ENCODE measurements at places on chromosomes 4 and X.

GRCh38 chr4:25238052-25238451, 4.2 kb downstream of the PI4K2B start:
- no peak for DNase-seq

DNA sequence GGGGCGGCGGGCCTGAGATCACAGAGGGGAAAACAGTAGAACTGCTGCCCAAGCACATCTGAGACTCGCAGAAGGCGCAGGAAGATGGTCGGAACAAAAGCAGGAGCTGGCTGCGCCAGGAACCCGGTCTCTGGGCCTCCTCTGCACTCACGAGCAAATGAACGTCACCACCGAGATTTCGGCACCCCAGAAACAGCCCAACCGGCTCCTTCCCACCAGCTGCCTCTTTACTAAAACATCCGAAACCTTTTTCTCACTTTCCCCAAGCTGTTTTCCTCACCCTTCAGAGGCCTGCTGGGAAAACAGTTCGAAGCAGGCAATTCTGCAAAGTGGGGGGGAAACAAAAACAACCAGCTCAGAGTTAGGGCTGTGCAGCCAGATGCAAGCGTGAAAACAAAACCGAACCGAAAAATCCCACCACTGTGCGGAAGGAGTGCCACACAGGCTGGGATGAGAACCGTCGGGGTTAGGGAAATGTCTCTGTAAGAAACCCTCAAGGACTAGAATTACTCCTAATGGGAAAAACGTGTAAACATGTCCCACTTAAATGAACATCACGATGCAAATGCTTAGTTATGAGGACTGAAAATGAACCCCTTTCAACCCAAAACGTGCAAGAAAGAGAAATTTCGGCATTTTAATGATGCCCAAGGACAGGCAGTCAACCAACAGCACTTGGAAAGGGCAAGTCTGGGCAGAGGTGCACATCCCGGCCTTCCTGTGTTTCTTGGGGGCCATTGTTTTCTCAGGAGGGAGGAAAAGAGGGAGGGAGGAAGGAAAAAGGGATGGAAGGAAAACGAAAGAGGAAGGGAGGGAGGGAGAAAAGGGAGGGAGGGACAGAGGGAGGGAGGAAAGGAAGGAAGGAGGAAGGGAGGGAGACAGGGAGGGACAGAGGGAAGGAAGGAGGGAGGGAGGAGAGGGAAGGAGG, 15.8 kb downstream of the DHRSX start:
- DNase-seq: no peak

DNA sequence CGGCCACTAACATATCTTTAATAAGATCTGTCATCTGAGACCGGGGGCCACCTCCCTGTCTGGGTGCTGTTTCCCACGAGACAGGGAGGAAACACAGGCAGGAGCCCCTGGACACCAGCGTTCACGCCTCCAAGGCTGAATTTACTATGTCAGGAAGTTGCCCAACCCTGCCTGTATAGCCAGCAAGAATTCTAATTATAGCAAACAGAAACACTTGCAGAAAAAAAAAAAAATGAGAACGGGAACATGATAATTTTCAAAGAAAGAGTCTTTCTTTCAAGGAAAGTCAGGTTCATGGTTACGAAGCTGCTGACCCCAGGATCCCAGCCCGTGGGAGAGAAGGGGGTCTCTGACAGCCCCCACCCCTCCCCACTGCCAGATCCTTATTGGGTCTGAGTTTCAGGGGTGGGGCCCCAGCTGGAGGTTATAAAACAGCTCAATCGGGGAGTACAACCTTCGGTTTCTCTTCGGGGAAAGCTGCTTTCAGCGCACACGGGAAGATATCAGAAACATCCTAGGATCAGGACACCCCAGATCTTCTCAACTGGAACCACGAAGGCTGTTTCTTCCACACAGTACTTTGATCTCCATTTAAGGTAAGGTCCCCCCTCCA, at the start of gene IL3RA:
IL3RA (plus strand) TSS at position 455 of the 613 bp plus-strand sequence. CDS start 4,981 bp downstream, outside the sequence.
- no peak for DNase-seq

- no peak for DNase-seq
Observed at GRCh38 chr4:137754652-137755471, 222.6 kb upstream of the PCDH18 start.

GRCh38 chr4:8427761-8428287, 12.7 kb downstream of the ACOX3 start:
- no peak for DNase-seq

DNA sequence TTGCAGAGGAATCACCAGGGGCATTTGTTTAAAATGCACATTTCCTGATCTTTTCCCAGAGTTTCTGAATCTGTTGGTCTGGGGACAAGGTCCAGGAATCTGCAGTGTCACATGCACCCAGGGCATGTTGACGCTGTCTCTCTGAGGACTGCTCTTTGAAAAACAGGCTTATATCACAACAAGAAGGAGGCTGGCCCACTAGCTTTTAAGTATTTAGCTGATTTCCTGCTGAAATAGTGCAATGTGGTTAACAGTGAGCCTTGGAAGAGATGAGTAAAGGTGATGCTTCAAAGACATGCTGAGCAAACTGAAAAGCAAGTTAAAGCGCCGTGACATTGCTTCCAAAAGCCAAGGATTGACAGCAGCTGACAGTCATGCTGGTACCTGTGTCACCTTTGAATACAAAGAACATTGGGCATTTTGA, 18.6 kb upstream of the SEPSECS start:
- DNase-seq: no peak

DNA sequence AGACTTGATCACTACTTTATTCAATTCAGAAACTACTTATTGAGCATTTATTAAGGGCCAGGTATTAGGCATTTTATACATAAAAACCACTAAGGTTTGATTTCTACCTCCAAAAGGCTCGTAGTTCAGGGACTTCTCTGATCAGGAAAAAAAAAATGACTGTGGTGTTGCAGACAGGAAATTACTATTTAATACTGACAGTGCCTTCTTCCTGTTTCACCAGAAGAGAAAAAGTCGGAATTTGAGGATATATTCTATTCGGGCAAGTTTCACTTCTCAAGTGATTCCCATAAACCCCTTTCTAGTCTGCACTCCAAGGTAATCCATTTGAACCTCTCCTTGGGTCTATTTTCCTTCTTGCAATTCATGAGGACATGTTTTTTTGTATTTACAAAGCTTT, 15.3 kb upstream of the TASL start:
- DNase-seq: no peak

DNA sequence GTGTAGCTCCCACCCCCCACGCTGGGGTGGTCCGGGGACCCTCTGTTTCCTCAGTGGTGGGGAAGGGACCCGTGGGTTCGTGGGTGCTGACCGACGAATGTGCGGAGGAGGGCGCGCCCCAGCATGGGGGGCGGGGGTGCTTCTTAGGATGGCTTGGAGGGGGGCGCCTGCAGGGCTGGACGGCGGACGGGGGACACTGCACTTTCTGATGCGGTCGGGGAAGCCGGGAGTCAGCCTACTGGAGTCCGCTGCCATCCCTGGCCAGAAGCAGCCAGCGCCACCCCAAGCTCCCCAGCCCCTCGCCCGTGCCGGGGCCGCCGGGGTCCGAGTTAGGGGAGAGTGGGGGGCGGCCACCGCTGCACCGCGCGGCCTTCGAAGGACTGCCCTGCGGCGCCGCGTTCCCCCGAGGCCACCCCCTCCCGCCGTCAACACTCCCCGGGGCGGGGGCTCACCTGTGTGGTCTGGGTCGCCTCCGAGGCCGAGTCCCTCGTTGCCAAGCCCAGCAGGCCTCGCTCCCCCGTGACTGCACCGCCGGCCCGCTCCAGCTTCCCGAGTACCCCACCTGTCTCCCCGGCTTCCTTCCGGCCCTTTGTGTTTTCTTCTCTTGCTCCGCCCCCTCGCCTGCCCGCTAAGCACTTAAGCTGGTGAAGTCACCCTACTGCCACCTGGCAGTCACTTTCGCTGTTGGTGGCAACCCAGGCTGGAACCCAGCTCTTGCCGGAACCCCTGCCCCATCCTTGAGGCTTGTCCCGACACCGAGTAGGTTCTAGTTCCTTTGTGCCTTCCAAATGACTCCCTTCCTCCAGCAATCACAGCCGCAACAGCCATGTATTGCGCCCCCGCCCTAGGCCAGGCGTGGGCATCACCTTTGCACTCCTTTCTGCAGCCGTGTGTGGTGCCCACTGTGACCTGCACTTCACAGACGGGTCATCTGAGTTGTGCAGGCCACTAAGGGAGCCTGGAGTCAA, at the start of gene OCIAD2:
OCIAD2 (minus strand) TSS at position 569 of the 968 bp plus-strand sequence. CDS start 2,225 bp downstream, outside the sequence.
- peak; percentile 32 for DNase-seq

GRCh38 chrX:130848763-130849162, 54.2 kb downstream of the ENOX2 start:
- no peak for DNase-seq

- no peak for DNase-seq
Observed at GRCh38 chr4:100486496-100486895, 31.3 kb downstream of the EMCN start.

- DNase-seq: no peak
Observed at GRCh38 chr4:114494246-114494803, 104.3 kb upstream of the UGT8 start.

GRCh38 chr4:4837316-4837715, 22.1 kb upstream of the MSX1 start:
- DNase-seq: no peak

DNA sequence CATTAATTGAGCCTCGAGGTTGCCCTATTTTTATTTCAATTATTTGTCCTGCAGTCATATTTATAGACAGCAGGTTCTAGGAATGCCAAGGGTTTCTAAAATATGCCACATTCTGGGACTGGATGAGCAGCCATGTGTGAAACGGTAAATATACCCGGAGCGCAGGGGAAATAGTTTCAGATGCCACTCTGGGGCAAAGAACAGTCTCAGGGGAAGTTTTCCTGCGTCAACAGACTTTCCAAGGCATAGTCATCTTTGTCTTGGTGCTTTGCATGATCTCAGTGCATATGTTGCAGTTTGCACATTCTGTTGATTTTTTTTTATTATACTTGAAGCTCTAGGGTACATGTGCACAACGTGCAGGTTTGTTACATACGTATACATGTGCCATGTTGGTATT, 71.0 kb downstream of the GPAT3 start:
- DNase-seq: no peak

DNA sequence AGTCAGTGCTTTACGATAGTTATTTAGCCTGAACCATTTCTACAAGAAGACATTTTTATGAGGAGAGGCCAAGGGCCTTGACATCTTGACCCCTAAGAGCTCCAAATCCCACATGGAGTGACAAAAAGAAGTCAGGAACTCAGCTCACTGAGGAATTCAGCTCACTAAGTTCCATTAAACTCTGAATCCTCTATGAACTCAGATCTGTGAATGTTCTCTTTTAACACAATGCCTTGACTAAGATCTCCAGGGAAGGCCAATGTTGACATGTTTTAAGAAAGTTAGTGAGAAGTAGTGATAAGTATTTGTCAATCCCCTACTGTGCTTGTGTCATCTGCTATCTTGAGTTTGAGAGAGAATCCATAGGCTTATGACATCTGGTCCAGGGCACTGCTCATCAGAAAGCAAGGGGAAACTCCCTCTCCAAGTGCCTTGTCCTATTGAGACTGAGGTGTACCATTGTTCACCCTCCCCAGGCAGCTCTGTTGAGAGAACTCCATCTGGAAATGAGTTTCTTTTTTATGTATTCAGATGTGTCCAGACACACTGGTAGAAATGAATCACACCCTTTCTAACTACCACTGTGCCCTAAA, 68.7 kb upstream of the PCDH19 start:
- no peak for DNase-seq

GRCh38 chr4:136841526-136841925, 690.8 kb downstream of the PCDH18 start:
- no peak for DNase-seq

GRCh38 chr4:3340700-3341083, 47.9 kb downstream of the RGS12 start:
- DNase-seq: no peak

DNA sequence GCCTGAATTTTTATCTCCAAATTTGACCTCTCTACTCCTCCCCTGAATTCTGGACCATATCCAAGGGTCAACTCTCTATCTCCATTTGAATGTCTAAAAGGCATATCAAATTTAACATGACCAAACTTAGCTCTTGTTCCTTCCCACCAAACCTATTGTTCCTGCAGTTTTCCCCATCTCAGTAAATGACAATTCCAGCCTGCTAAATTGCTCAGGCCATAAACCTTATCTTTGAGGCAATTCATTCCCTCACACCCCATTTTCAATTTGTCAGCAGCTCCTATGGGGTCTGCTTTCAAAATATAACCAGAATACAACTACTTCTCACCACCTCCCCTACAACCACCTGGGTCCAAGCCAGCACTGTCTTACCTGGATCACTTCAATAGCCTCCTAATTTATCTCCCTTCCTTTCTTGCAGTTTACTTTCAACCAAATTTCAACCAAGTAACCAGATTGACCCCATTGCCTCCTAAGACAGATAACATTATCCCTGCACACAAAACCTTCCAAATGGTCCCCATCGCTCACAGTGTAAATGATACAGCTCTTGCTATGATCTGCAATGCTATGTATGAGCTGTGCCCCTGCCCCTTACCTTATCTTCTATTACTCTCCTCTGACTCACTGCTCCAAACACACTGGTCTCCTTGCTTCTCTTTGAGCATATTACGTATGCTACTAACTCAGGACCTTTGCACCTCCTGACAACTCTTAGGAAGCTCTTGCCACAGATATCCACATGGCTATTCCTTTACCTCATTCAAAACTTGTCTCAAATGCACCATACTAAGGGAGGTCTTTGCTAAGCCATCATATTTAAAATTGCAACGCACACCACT, 66.0 kb downstream of the CAMK2D start:
- no peak for DNase-seq

DNA sequence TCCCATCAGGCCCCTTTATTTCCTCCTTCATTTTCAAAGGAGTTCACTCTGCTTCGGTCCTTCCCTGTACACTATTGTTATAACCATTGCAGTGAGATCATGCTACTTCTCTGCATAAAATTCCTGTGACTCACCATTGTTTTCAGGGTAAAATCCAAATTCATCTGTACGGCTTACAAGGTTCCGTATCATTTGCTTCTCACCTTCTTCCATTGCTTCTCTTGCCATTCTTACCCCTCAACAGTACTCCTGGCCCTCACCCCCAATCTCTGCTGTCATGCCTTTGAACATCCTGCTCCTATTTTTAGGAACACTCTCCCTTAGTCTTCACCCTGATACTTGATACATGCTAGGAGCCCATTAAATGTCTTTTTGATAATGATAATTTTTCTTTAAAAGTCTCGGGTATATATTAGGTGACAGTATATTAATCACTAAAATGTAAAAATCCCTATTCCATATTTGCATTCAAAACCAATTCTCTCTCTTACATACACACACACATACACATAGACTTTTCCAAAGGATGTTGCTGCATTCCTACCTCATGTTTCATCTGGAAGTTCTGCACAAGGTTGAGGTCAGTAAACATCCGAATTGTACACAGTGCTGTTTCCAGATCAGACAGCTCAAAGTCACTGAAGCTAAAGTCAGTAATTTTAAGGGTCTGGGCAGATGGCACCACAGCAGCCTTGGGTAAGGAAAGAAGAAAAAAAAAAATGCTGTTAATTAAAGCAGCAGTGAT, 103.4 kb downstream of the PDE5A start:
- DNase-seq: no peak

- DNase-seq: no peak
Observed at GRCh38 chr4:26687728-26688127, 103.8 kb downstream of the TBC1D19 start.

DNA sequence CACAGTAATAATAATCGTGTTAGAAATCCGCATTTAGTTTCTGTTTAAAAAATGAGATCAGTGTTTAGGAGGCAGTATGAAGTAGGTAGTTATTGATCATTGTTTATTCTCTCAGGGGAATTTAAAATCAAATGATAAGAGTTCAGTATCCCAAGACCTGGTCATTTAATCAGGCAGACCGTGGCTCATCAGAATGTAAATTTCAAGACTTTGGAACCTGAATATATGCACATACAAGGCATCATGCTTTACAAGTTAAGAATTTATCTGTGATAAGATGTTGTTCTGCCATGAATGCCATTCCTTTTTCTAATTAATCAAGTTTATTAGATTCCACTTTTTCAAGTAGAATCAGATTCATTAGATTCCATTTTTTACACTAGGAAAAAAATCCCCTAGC, 133.5 kb upstream of the MAOA start:
- DNase-seq: no peak
